ENCODE measurements at places on chromosomes 1 and 21.

GRCh38 chr1:150102986-150103385, 35.4 kb downstream of the VPS45 start:
- no peak for DNase-seq

DNA sequence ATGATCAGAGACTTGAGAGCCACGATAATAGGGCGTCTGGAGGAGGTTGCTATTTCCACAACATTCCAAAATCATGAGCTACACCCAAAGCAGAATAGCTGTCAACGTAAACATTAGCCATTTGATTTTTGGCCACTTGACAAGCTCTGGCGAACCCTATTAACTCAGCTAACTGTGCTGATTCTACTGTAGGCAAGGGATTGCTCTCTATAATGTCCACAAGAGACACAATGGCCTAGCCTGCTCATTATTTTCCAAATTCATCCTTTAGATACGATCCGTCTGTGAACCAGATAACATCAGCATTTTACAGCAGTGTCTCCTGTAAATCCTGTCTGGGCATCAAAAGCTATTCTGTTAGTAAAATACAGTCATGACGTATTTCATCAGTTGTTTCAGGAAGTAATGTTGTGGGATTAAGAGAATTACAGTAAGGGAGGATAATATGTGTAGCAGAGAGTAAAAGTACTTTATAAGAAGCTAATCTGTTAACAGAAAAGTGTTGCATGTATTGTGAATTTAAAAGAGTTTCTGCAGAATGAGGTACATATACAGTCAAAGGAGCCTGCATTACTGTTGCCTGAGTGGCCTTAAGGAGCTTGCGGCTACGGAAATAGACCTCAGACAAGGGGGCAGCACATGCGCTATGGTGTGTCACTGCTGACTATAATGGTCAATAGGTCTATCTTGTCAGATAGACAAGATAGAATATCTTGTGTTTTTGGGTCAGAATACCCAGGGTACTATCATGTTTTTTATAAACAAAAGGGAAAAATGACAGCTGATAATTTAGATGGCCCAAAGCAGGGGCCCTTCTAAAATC, 44.9 kb upstream of the TINAGL1 start:
- DNase-seq = no peak

DNA sequence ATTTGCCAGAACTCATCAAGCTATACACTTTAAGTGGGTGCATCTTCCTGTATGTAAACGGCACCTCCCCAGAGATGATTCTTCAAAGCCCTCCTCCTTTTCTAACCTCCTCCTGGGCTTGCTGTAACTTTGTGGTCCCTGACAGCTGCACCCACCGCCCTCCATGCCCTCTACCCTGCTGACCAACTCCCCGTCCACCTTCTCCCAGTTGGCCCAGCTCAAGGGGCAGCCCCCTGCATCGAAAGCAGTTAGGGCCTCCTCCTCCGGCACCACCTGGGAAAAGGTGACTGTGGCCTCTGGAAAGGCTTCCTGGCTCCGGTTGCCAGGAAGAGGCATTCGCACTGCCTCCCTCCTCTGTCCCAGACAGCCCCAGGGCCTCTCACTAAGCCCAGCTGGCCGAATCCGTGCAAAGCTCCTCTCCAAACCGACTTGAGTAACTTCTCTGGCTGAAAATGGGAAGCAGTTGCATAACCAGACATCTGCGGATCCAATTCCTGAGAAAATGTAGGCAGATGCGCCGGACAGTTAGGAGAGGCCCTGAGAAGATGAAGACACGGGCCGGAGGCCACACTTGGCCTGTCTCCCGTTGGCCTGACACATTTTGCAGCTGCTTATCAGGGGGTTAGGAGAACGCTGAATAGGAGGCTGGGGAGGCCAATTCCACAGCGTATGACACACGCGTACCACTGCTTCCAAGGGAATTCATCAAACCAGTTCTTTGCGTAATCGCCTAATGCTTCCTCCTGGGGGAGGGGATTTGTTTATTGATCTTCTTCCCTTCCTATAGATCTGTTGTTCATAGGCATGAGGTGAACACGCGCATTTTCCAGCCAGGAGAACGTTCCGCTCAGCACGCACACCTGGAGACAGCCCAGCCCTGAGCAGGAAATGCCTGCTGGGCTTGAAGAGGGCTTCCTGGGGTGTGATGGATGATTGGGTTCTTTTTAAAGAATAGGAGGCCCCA, 48.7 kb upstream of the COL6A2 start:
- peak; percentile 71 for DNase-seq

DNA sequence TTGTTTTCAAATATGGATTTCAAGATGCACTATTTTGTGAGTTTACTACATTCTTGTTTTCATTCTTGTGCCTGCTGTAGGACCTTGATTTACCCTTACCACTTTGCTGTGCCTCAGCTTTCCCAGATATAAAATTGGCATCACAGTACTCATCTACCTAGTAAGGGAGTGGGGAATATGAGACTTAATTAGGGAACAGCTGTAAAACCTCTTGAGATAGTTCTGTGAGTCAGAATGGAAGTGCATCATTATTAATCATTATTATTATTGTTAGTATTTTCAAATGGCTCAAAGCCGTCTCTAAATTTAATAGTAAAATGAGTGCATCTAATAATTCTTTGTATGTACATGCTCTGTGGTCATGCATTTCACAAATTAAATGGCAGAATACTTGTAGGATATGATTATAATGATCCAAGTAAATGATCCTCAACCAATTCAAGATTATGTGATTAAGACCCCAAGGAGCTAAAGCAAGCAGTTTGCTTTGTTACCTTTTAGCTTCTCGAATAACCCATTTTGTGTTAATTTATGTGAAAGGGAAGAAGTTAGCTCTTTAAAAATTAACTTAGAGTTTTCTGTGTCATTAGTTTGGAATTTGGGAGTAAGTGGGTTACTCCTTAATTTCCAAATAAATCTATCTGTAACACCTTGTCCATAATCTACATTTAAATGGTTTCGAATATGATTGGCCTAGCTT, 155.4 kb downstream of the NFIA start:
- DNase-seq = peak; percentile 65

DNA sequence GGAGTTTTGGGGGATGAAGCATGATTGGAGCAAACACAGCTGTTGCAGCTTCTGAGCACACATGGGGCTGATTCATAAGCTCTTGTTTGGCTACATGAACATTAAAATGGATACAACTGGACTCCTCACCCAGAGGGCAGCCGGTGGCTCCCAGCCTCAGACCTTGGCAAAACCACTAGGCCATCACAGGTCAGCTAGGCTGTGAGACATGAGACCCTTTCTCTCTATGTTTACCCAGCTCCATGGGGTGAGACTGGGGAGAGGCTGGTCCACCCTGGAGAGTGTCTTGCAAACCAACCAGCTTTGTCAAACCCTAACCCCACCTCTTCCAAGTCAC, 388.7 kb downstream of the PTPRU start:
- no peak for DNase-seq

DNA sequence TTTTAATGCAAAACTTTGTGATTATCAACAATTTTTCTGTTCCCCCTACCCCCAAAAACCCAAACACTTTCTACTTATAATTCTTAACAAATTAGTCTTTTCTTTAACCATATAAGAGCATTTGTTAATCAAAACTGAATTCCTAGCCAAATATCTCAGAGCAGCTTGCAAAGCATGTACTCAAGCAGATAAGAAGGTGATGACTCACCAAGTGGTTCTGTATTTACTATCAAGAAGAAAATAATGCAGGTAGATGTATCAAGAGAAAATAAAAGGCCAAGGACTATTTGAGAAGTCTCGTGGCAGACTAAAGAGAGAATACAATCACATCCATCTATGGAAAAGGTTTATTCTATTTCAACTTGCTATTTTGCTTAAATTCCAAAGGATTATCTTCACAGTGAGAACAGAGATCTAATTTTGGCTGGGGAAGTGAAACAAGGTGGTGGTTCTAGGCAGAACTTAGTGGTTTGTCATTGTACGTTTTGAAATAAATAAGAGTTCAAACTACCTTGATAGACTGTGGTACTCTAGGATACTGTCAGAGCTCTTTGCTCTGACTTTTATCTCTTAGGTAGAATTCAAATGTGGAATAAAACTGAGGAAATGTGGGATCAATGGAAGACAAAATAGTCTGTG, 94.7 kb upstream of the NRIP1 start:
- no peak for DNase-seq

GRCh38 chr1:159473335-159473734, 33.8 kb downstream of the OR10J1 start:
- no peak for DNase-seq

- DNase-seq = peak; percentile 76
These were observed 160.9 kb downstream of the GABPA start for GRCh38 chr21:25895565-25896205.

- no peak for DNase-seq
These were observed 73.7 kb upstream of the ZC3H12A start for GRCh38 chr1:37400466-37401225.

GRCh38 chr1:85148524-85149250, 52.1 kb downstream of the SYDE2 start:
- no peak for DNase-seq

DNA sequence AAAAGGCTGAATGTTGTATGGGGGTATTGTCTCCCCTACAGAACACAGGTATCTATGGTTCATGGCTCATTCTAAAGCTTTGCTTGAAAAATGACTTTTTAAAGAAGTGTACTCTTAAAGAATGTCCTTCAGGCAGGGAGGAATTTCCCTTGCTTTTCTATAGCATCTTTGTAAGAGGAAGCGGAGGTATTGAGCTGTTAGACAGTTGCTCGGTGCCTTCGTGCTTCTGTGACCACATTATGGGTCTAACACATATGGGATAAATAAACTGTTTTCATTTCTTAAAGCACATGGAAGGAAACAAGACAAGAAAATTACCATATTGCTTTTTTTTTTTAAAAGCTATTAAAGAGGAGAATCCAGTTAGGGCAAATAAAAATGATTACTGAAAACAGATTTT, 182.9 kb downstream of the NTNG1 start:
- DNase-seq = no peak

- no peak for DNase-seq
These were observed 199.7 kb downstream of the GRIK3 start for GRCh38 chr1:36834586-36834985.

- no peak for DNase-seq
These were observed 213.2 kb upstream of the JUN start for GRCh38 chr1:58997060-58997411.

GRCh38 chr1:209769171-209769904, 13.5 kb downstream of the TRAF3IP3 start:
- no peak for DNase-seq

- DNase-seq = no peak
These were observed 197.6 kb downstream of the CAMTA1 start for GRCh38 chr1:6982860-6983259.

- DNase-seq = no peak
These were observed 19.7 kb downstream of the STPG1 start for GRCh38 chr1:24393892-24394291.

GRCh38 chr1:189149547-189150375, 1327.9 kb downstream of the BRINP3 start:
- DNase-seq = no peak

DNA sequence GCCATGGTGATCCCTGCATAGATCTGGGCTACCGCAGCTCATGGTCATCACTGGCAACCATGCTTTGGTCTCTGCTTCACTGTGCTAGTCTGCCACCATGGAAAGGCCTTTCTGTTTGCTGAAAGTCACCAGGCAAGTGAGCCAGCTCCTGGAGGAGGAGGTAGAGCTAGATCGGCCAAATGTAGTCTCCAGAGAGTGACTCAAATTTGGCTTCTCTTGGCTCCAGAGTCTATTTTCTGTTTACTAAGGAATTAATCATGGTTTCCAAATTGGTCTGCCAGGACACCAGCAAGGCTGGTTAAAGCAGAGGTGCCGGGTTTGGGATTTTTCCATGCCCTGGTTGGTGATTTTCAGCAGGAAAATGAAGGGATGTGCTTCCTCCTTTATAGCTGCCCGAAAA, 52.7 kb upstream of the IVNS1ABP start:
- DNase-seq = no peak

GRCh38 chr1:6463120-6463412, 2.9 kb downstream of the TNFRSF25 start:
- no peak for DNase-seq

- no peak for DNase-seq
These were observed 49.0 kb downstream of the B3GALT5 start for GRCh38 chr21:39661740-39662139.

DNA sequence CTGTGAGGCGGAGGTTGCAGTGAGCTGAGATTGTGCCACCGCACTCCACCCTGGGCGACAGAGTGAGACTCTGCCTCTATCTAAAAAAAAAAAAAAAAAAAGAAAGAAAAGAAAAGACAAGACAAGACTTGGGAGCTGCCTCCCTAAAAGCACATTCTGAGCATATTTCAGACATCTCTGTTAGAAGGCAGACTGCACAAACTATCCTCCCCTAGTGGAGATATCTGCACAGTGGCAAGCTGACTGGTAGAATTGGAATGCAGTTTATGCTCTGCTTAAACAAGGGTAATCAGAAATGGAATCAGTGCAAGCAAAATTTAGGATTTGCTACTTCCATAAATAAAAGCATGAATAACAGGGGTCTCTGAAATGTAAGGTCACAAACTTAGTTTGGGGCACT, 31.8 kb downstream of the GNG4 start:
- no peak for DNase-seq

DNA sequence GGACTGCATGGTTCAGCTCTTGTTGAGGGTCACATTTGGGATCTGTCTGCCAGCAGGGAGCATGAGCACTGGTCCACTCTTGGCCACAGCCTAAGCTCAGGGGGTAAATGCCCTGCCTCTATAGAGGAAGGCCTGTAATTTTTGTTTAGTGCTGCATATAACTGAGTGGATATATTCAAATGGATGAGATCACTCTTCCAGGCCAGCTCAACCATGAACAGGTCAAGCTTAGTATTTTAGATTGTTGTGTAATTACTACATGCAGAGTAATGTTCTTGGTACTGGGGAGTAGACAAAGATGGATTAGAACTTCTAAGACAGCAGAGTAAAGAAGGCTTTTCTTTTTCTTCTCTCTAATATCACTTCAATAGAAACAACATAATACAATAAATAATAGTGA, 376.9 kb downstream of the GPATCH2 start:
- no peak for DNase-seq

GRCh38 chr1:184031092-184031408, 6.5 kb downstream of the COLGALT2 start:
- no peak for DNase-seq

DNA sequence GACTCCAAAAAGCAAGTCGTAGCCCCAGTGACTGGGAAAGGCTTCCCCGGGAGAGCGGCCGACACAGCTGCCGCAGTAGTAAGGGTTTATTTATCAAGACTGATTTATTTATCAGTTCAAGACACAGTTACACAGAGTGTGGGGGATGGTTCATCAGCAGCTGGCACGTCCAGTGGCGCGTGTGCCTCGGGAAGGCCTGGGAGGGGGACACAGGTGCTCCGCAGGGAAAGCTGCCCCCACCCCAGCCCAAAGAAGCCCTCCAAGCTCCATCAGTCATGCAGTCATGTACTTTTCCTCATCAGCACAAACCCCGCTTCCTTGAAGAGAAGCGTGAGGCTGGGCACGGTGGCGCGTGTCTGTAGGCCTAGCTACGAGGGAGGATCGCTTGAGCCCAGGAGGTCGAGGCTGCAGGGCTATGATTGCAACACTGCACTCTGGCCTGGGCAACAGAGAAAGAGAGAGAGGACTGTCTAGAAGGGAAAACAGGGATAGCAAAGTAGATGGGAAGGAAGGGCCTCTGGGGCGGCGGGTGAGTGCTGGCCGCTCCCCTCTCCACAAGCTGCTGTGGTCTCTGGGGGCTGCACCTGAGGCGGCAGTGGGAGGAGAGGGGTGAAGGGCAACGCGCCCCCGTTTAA, 53.2 kb downstream of the PRKCZ start:
- no peak for DNase-seq

GRCh38 chr21:45931397-45931969, 50.1 kb upstream of the COL6A1 start:
- no peak for DNase-seq
